Left renal pelvis (tissue), 4 donors: ENCODE measurements at places on chromosomes 1 and 21. TPM values are rescaled to one million over a fixed set of nuclear protein-coding genes. Genes with fewer than 3 reads are reported as not detected.

Gene PCSK9
- 11.8 TPM for polyA plus RNA-seq

DNA sequence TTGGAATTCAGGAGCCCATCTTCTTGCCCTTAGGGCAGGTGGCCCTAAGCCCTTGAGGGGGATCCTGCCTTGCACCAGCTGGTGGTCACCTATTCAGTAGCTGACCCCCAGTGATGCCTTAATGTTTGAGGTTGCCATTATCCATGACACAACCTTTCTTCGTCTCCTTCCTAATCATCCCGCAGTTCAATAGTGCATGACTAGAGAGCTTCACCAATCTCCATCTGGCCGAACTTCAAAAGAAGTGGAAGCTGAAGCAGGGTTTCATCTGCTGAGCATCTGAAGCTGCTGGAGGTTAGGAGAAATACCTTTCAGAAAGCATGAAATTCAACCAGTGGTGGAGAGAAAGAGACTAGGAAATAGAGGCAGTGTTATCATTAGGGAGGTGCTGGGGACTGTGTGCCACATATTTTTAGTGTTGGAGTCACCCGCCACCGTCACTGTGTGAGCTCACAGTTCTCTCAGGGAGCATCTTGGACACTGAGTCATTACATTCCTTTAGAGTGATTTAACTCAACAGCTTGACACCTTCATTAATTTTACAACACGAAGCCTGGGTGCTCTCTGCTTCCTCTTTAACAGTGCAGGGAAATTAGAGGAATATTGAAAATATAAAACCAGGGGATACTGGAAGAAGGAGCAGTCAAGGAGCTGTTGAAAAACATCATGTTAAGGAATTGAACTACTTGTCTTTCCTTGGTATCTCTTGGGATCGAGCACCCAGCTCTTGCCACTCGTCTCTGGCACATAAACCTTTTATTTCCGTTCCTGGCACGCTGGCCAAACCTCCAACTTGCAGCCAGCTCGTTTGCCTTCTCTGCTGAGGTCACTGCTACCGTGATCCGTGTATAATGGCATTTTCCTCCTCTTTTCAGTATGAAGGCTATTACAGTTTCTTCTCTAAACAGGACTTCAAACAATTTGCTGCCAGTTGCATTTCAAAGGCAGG, 53.6 kb downstream of the PEX14 start:
- no peak for DNase-seq

DNA sequence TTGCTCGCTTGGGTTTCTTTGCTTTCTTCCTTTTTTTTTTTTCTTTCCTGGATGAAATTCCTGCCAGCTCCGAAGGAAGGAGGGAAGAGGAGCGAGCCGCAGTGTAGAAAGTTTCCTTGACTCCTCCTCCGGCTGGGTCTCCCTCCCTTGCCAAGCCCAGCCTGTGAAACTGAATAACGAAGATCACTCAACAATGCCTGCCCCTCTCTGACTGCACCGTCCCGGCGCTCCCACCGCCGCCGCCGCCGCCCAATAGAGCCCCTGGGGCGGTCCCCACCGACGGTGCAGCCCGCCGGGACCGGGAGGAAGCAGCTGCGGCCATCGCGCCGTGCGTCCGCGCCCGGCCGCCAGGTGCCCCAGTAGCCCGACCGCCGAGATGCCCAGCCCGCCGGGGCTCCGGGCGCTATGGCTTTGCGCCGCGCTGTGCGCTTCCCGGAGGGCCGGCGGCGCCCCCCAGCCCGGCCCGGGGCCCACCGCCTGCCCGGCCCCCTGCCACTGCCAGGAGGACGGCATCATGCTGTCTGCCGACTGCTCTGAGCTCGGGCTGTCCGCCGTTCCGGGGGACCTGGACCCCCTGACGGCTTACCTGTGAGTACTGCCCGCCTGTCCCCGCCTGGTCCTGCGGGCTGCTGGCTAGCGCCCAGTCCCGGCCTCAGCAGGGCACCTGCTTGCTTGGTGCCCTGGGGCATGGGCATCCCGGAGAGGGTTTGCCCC, at the start of gene LGR6:
Gene LGR6 (plus strand): TSS at position 186 of the 714 bp plus-strand sequence. CDS start 191 bp downstream, at position 377.
- no peak for DNase-seq

DNA sequence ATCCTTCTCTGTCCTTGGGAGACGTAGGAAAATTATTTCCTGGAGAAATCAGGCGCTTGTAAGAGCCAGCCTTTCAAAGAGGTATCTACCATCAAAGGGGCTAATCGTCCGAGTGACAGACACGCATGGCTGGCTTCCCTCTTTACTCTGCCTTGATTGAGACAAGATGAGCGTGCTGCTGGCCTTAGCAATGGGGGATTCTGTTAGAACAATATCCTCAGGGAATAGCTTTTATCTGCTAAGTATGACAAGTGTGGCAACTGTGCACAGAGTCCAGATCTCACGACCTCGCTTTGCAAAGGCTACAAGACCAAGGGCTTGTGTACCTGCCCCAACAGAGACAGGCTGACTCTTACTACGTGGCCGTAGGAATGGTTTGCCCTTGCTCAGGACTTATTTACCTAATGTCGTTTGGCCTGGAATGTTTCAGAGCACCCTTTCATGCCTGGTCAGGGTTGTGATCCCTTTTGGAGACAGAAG, 417.1 kb downstream of the KIF26B start:
- no peak for DNase-seq

- DNase-seq, result no peak
Observed at GRCh38 chr21:24590261-24590660, 1017.0 kb downstream of the MRPL39 start.
